Activated naive CD4-positive, alpha-beta T cell treated with Interleukin-2 at 50 U/mL for 16 hours (primary cell): ENCODE measurements at places on chromosomes 5 and 9.

DNA sequence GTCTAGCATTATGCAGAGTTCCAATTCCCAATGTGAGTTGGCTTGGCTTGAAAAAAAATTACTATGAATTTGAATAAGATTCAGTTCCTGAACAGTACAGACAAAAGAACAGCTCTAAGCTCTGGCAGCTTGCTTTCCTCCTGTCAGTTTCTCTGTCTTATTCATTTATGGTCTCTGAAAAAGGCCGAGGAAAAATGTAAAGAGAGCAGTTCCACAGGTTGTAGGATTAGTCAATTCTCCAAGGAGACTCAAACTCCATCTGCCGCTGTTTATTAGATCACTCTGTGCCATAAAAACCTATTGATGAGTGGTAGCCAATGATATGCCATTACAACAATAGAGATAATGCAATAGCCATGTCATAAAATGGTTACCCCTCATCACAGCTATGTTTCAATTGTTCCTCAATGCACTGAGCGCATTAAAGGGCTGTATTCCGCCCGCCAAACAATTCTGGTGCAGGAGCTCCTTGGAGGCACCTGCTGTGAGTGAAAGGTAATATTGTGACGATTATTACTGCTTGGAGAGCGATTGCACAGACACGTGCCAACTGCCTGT is 188.2 kb downstream of the ARRDC3 start:
- DNase-seq = no peak

DNA sequence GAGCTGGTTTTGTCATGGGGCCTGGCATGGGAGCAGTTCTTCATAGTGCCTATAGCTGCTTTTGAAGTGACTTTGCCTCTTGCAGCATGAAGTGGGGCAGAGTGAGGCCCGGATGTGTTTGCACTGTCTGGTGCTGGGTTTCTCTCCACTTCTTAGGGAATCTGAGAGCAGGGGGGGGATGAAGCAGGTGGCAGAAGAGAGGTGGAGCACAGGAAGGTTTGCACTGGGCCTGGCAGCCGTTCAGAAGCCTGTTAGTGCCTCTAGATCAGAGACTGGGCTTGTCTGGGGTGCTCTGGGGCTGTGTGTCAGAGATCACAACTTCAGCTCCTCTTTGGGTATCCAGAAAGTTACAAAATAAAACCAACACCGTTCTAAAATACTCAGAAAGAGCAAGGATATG is 18.4 kb downstream of the USP20 start:
- no peak for DNase-seq

DNA sequence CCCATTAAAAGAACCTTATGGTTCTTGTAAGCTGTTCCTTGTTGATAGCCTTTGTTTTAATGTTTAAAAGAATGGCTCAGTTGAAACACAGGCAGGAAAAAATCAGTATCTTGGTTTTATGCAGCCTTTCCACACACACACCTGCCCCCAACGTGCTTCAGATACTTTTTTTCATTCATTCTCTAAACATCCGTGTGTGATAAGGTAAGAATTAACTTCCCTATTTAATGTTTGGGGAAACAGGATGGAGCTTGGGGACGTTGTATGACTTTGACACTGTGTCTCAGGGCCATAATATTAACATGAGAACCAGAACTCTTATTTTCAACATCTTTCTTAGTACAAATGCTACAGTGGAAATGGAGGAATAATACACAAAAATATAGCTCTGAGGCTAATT is 5.8 kb upstream of the ZNF622 start:
- no peak for DNase-seq

DNA sequence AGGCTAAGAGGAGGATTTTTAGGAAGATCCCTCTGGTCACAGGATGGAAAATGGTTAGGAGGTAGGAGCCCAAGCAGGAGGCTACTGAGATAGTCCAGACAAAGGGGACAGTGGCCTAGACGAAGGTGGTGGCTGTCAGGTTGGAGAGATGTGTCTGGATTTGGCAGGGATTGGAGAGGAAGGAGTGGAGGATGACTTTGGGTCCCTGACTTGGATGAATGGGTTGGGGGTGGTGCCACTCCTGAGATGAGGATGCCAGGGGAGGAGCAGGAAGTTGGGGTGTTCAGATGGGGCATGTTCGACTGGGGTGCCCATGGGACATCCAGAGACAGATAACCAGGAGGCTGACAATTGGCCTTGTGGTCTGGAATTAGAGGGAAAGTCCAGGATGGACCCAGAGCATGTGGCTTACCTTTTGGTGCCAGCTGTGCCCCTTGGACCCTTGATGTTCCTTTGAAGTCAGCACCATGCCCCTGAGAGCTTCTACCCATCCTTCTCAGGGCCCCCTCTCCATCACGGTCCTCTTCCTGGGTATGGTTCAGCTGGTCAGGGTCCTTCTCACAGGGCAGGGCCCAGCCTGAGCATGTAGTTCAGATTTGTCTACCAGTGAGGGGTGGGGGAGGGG is 15.1 kb upstream of the IGFBPL1 start:
- DNase-seq = no peak

GRCh38 chr5:124806373-124807077 is 60.1 kb upstream of the ZNF608 start:
- no peak for DNase-seq

DNA sequence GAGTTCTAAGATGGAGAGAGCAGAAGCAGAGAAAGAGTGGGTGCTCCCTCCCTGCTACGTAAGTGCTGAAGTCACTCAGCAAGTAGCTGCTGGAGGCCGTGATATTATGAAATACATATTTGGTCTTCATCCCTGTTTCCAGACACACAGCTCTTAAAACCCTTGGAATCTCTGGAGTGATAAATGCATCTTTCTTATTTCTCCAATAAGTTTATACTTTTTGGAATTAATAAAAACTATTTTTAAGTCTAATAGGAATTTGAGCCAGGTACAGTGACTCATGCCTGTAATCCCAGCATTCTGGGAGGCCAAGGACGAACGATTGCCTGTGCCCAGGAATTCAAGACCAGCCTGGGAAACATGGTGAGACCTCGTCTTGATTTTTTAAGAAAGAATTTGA is 60.6 kb downstream of the AUH start:
- no peak for DNase-seq

DNA sequence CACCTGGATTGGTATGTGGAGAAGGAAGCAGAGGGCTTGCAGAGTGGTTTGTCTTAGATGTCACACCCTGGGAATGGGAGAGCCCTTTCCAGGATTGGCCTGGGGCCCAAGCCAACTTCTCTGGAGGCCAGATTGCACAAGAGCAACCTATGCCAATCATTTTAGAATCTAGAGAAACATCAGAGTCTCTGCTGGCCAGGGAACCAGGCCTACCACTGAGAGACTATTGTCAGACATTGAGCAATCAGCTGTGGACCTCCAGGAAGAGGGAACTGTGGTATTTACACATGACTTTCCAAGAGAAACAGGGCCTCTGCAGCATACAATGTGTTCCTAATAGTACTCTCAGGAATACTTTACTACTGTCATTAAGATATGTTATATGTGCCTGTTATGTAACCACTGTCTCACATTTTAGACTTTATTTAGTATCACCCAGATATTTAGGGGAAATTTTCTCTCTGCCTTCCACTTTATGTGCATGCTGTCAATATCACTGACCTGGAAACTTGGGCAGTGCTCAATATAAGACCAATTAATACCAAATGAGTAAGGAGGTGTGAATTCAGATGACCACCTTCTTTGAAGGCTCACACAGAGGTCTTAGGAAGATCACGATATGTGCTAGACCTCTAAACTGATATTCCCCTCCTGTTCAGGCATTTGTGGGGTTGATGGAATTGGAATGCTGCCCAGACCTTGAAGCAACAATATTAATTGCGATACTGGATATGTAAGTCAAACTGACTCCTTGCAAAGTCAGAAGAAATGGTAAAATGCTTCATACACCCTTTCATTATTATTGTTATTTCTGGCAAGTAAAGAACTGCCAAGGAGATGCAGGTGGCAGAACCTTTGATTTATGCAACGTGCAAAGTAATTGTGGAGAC is 20.5 kb upstream of the CCL28 start:
- DNase-seq = no peak

DNA sequence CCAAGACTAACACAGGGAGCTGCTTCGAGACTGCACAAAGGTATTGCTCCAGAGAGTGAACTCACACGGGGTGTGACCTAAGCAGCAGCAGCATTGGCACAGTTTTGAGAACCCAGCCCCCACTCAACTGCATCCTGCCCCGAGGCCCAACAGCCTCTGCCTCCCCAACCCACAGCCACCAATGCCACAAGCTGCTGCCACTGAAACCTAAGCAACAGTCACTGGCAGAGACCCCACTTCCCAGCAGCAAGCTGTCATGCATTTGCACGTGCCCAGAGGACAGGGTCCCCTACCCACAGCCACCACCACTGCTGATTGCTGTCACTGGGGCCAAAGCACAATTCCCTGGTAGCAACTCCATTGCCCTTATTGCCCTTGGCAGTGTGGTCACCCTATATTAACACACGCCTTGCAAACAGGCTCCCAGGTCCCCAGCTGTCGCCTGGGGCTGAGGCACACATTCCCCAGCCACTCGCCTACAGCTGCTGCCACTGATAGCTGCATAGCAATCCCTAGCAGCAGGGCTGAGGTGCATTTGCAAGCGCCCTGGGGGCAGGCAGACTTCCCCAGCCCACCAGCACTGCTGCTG is 141.0 kb downstream of the AGTPBP1 start:
- no peak for DNase-seq
